Fibroblast of lung (primary cell): ENCODE measurements at places on chromosomes 1 and 21. TPM values are rescaled to one million over a fixed set of nuclear protein-coding genes. Genes with fewer than 3 reads are reported as not detected.

GRCh38 chr1:46449223-46450159 lies 40.1 kb upstream of the DMBX1 start:
- H3K36me3 ChIP-seq = no peaks in the 10 kb centered on the region
- H3K27ac ChIP-seq = no peak overlapping the region
- no peak for DNase-seq
- no peak overlapping the region for H3K4me3 ChIP-seq
- peaks cover 35% of the 10 kb centered on the region for H3K27me3 ChIP-seq
- no peaks in the 10 kb centered on the region for H3K4me1 ChIP-seq

- H3K36me3 ChIP-seq = no peaks in the 10 kb centered on the region
- H3K4me3 ChIP-seq = no peak overlapping the region
- H3K4me1 ChIP-seq = peaks cover 6% of the 10 kb centered on the region
- DNase-seq = no peak
- H3K27me3 ChIP-seq = no peaks in the 10 kb centered on the region
- H3K27ac ChIP-seq = no peak overlapping the region
These were observed 60.4 kb downstream of the IRF2BP2 start for GRCh38 chr1:234549447-234550021.

Gene GJA9
- total RNA-seq = under 0.01 TPM in 1 of 2 replicates, not detected in the other

Gene MEF2D
- 4.6 and 9.9 TPM in 2 replicates for total RNA-seq

- peaks cover 47% of the 10 kb centered on the region for H3K4me1 ChIP-seq
- H3K27ac ChIP-seq = no peak overlapping the region
- no peak overlapping the region for H3K4me3 ChIP-seq
These were observed 61.3 kb downstream of the BCAR3 start for GRCh38 chr1:93620172-93620840.

- H3K4me1 ChIP-seq = no peaks in the 10 kb centered on the region
- no peak for DNase-seq
- H3K27ac ChIP-seq = no peak overlapping the region
- H3K27me3 ChIP-seq = no peaks in the 10 kb centered on the region
- H3K36me3 ChIP-seq = no peaks in the 10 kb centered on the region
These were observed 50.1 kb upstream of the KCNJ15 start for GRCh38 chr21:38206646-38207045.
